WTC11 (cell line): ENCODE measurements at places on chromosomes 13 and 19. TPM values are rescaled to one million over a fixed set of nuclear protein-coding genes. Genes with fewer than 3 reads are reported as not detected.
A peak's percentile ranks its signal among the peaks of the same experiment; 100 is the strongest.

Gene RPL28
- 2,505 to 2,895 TPM (median 2,837 TPM) in 3 replicates for total RNA-seq

Gene ZNF554
- 5.7 to 6.2 TPM (median 6.1 TPM) in 3 replicates for total RNA-seq

DNA sequence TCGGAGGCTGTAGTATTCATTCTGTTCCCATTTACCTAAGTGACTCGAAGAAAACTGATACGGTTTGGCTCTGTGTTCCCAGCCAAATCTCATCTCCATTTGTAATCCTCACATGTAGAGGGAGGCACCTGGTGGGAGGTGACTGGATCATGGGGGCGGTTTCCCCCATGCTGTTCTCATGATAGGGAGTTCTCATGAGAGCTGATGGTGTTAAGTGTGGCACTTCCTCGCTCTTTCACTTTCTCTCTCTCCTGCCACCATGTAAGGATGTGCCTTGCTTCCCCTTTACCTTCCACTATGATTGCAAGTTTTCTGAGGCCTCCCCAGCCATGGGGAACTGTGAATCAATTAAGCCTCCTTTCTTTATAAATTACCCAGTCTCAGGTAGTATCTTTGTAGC is 23.5 kb downstream of the SLAIN1 start:
- no peak for DNase-seq

DNA sequence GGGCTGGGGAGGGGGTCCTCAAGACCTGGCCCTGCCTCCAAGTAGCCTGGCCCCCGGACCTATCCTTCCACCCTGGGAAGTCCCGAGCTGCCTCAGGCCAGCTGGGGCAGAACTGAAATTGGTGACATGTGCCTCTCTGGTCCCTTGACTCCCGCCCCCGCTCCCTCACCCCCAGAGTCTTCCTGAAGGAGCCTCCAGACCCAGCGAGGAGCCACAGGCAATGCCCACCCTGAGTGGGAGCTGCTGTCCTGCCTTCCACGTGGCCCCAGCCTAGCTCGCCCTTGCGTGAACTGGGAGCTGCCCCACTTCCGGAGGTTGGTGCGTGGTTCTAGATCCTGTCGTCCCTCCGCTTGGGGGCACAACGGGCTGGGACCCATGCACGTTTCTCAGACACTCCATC is 34.6 kb downstream of the CEBPA start:
- DNase-seq, result no peak

DNA sequence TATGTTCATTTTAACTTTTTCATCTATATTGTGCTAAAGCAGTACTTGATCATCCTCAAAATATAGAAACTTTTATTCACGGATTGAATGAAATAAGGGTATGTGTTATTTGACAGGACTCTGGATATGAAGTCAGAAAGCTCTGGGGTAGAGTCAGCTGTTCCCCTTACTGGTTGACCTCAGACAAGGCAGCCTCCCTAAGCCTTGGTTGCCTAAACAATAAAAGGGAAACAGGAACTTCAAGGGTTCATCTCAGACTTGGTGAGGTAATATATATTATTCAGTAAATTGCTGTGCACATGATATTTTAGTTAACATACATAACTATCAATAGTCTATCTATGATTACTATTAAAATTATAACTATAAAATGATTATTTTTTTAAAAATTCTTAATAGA is 13.6 kb downstream of the POLR1D start:
- DNase-seq, result no peak

- peak; percentile 80 for DNase-seq
Observed at GRCh38 chr19:14347999-14348889, 33.0 kb upstream of the ADGRE5 start.

Gene KANK2
- total RNA-seq, result 31.8 to 35.1 TPM (median 33.2 TPM) in 3 replicates

DNA sequence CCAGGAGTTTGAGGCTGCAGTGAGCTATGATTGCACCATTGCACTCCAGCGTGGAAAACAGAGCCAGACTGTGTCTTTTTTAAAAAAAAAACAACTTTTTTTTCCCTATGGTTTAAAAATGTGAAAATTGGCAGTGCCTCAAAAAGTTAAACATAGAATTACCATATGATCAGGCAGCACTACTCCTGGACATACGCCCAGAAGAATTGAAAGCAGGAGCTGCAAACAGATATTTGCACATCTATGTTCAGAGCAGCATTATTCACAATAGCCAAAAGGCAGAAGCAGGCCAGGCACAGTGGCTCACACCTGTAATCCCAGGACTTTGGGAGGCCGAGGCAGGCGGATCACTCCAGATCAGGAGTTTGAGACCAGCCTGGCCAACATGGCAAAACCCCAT is 3.8 kb upstream of the RETN start:
- no peak for DNase-seq

- no peak for DNase-seq
Observed at GRCh38 chr19:5691822-5692722, 2.0 kb downstream of the RPL36 start.

DNA sequence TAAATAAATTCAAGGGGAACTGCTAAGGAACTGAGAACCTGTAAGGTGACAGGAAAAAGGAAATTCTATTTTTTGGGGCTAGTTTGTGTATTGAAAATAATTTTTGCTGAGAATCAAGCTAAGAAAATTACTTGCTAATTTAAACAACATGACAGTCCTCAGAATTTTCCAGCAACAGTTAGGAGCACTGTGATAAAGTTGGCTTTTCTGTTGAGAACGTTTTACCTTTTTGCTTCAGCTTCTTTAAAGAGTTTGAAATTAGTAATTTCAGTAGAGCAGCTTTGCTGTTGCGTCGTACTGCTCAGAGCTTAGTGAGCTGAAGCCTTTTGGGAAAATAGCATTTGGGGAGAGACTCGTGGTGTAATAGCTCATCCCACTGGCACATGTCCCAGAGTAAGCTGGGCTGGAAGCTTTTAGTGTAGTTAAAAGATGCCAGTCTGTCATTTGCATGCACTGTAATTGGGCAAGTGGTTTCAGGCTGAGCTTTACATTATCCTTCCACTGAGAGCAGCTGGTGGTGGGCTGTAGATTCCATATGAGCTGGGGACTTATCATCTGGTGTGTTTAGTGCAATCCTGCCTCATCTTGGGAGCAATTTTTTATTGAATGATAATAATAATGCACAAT is 69.8 kb downstream of the LRCH1 start:
- no peak for DNase-seq

GRCh38 chr19:4557971-4558941 is 1.2 kb downstream of the SEMA6B start:
- DNase-seq, result peak; percentile 78

DNA sequence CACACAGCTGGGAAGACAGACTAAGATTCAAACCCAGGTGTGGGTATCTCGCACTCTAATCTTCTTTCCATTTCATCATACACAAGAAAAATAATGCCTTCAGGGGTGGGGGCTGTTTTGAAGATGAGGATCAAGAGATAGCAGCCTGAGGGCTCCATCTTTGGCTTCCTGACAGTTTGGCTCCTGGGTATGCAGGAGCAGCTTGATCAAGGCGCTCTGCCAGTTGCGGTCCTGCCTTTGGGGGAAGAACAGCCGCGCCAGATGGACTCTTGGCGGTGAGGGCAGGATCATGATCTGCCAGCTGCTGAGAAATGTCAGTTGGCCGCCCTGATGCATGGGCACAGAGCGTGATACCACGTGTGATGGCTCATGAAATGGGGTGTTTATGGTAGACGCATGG is 119.1 kb downstream of the IER2 start:
- no peak for DNase-seq

Gene GPR4
- 0.11 to 0.48 TPM (median 0.44 TPM) in 3 replicates for total RNA-seq

GRCh38 chr19:15293781-15294491 is 38.4 kb downstream of the BRD4 start:
- DNase-seq, result no peak

DNA sequence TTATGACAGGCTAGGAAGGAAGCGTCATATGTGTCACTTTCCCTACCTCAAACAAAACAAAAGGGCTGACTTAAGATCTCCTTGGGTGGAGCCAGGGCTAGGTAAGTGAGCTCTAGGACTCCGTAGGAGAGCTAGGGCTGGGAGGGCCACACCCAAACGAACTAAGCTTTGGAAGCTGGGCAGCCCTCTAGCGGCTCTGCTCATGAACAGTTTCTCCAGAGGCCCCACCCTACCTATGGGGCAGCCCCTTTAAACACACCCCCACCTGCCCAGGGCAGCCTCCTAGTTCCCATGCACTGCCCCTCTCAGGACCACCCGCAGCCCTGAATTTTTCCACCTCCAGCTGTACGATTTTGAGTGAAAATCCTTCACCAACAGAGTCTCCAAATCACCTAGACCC is 3.5 kb downstream of the PEG3 start:
- no peak for DNase-seq

DNA sequence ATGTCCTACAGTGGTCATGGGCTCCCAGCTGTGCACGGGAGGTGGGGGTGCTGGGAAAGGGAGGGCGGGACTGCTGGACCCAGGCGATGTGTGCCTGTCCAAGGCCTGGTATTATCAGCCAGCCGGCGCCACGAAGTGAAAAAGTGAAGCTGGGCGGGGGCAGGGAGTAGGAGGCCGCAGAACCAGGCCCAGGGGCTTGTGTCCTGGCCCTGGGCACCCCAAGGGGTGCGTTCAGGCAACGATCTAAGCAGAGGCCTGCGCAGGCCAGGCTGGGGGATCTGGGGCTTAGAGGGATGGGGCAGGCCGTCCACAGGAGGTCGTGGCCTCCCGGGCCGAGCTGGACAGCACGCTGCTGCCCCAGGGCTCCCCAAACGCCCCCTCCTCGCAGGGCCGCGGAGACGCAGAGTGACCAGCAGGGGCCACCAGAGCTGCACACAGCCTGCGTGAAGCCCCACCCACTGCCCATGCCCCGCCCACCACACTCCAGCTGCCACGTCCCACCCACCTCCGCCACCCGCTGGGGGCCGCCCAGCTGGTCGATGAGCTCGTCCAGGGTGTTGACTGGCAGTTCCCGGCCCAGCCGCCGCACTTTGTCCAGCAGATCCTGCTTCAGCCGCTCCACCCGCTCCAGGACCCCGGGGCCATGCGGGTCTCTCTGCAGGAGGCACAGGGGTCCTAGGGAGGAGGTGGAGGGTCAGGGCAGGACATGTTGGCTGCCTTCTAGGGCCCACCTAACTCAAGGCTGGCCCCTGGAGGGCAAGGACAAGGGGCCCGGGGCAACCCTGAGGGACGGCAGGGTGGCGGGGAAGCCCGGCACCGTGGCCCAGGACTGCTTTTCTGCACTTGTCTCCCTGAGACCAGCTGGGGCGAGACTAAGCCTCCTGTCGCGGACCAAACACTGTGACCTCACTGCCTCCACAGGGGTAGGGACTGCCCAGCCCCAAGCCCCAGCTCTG is 9.5 kb downstream of the GPX4 start:
- DNase-seq, result peak; percentile 98

GRCh38 chr19:29796173-29796573 is 15.6 kb upstream of the CCNE1 start:
- no peak for DNase-seq

Gene GRK1
- 0.11 to 0.21 TPM (median 0.17 TPM) in 3 replicates for total RNA-seq

Gene PRR19
- total RNA-seq, result 3.6 to 5.0 TPM (median 3.7 TPM) in 3 replicates

- no peak for DNase-seq
Observed at GRCh38 chr13:83740622-83741021, 141.7 kb downstream of the SLITRK1 start.

Gene CRB3
- 29.9 to 36.5 TPM (median 32.2 TPM) in 3 replicates for total RNA-seq

GRCh38 chr19:660793-661426 is 2.1 kb downstream of the RNF126 start:
- no peak for DNase-seq

Gene PSG1
- not detected in 3 replicates for total RNA-seq

DNA sequence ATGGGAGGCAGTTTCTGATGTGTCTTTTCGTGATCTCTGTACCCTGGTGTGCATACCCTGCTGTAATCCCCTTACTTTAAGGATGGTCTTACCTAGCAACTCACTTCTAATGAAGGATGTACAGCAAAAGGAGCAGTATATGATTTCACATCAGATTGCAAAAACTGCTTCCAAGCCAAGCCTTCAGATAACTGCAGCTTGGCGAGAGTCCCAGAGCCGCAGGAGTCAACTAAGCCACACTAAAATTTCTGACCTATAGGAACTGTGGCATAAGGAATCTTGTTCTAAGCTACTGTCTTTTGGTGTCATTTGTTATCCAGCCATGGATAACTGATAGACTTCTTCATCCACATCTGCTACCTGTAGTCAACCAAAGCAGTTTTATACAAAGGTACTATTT is 496.7 kb downstream of the GPC6 start:
- DNase-seq, result no peak

DNA sequence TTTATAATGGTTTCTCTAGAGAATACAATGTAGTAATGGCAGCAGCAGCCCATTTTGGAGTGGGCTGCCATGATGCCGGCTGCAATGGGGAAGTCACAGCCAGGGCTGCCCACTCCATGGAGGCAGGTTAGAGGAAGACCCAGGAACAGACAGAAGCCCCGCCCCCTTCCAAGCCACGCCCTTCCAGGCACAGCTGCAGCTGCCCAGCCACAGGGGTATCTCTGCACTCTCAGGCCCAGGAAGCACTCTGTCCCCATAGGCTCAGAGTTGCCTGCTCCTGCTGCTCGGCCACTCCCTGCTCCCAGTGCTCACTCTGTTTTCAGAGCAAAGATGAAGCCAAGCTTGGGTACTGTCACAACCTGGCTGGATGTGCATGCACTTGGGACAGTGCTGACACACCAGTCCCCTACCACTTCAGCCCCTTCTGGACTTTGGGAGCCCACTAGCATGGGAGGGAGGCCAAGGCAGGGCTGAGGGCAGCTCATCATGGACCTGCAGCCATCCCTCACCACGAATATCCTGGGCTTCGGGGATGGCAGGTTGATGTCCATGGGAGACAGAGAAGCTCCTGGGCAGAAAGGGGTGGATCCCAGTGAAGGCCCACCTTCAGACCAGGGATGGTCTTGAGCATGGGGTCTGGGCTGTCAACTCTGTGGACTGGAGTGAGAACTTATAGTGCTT is 1224.2 kb downstream of the SLITRK5 start:
- DNase-seq, result no peak

DNA sequence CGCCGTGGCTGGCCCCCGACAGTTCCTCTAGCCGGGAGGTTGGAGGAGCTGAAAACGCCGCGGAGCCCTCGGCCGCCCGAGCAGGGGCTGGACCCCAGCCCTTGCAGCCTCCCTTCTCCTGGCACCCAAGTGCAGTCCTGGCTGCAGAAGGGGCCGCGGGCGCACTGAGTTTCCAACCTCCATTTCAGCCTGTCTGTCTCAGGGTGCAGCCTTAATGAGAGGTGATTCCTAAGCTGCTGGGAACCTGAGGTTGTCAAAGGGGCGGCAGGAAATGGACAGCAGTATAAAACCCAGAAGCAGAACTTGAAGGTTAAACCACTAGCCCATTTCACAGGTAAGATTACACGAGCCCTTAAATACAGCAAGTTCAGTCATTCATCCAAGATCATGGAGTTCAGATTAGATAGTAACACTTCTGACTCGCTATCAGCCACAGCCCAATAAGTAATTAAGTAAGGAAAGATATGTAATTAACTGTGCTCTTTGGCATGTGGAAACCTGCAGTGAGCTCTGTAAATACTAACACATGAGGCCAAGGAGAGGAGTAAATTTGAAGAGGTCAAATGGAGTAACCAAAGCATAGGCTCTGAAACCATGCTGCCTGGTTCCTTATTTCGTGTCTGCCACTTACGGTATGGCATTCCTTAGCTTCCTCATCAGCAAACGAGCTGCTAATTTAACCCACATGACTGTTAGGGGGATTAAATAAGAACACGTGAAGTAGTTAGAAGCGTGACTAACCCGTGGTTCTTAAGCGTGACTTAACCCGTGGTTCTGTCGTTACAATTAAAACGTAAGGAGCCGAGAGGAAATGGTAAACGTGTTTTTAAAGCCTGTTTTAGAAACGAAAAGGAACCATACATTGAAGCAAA is 686 bp downstream of the SETDB2 start:
- DNase-seq, result no peak

GRCh38 chr13:21905486-21905885 is 234.6 kb downstream of the FGF9 start:
- no peak for DNase-seq

Gene DGKH
- 7.6 to 8.8 TPM (median 8.8 TPM) in 3 replicates for total RNA-seq

- no peak for DNase-seq
Observed at GRCh38 chr13:113010510-113010865, 41.5 kb downstream of the MCF2L start.

Gene CYP4F2
- total RNA-seq, result 0.24 to 1.2 TPM (median 0.34 TPM) in 3 replicates

Gene CEACAM7
- 0.15 to 0.21 TPM (median 0.18 TPM) in 3 replicates for total RNA-seq
